Activated naive CD8-positive, alpha-beta T cell treated with anti-CD3 and anti-CD28 coated beads for 36 hours (primary cell): ENCODE measurements at places on chromosomes 6 and 20. TPM values are rescaled to one million over a fixed set of nuclear protein-coding genes. Genes with fewer than 3 reads are reported as not detected.

- H3K27me3 ChIP-seq = no peaks in the 10 kb centered on the region
- no peak overlapping the region for H3K4me3 ChIP-seq
- no peaks in the 10 kb centered on the region for H3K36me3 ChIP-seq
- peak; percentile 44 for DNase-seq
- H3K4me1 ChIP-seq = peaks cover 34% of the 10 kb centered on the region
- H3K27ac ChIP-seq = peak overlapping the region; percentile 74
Observed at GRCh38 chr20:20734475-20734948, 22.1 kb upstream of the RALGAPA2 start.

Gene BPIFA3
- total RNA-seq = not detected

Gene ARMC2
- total RNA-seq = 3.5 TPM

- DNase-seq = no peak
- H3K4me1 ChIP-seq = no peaks in the 10 kb centered on the region
- no peak overlapping the region for H3K27ac ChIP-seq
- peaks cover 10% of the 10 kb centered on the region for H3K27me3 ChIP-seq
- no peaks in the 10 kb centered on the region for H3K36me3 ChIP-seq
- no peak overlapping the region for H3K4me3 ChIP-seq
Observed at GRCh38 chr20:19874040-19874727, 116.1 kb downstream of the RIN2 start.

Gene EPPIN
- total RNA-seq = not detected

DNA sequence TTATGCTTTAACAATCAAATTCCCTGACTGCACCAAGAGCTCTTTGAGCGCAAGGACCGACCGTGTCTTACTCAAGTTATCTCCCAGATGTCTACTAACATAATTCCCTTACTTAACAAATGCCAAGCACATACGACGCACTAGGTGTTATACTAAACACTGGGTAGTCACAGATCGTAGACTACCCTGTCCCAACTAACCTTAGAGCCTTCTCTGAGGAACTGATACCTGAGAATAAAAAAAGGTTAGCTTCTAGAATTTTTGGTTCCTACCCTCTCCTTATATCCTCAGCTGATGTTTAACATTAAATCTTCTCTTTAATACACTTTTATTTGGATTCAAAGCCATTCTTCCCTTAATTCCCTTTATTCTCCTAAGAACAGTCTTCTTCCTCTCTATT is 38.5 kb downstream of the EPB41L2 start:
- no peak overlapping the region for H3K4me3 ChIP-seq
- no peak for DNase-seq
- no peak overlapping the region for H3K27ac ChIP-seq
- H3K4me1 ChIP-seq = peaks cover 3% of the 10 kb centered on the region

Gene POM121L2
- not detected for total RNA-seq

DNA sequence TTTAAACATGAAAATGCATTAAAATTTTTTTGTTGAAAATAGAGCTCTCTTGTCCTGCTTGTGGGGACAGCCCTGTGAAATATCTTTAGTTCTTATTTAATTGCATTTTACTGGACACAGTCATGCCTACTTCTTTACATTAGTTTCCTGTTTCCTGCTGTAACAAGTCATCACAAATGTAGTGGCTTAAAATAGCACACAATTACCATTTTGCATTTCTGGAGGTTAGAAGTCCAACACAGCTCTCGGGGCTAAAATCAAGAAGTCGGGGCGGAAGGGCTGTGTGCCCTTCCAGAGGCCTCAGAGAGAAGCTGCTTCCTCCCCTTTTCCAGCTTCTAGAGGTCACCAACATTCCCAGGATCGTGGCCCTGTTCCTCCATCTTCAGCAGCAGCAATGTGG is 29.4 kb downstream of the PNLDC1 start:
- peaks cover 23% of the 10 kb centered on the region for H3K4me1 ChIP-seq
- H3K36me3 ChIP-seq = no peaks in the 10 kb centered on the region
- no peak overlapping the region for H3K27ac ChIP-seq
- H3K4me3 ChIP-seq = no peak overlapping the region
- H3K27me3 ChIP-seq = no peaks in the 10 kb centered on the region

DNA sequence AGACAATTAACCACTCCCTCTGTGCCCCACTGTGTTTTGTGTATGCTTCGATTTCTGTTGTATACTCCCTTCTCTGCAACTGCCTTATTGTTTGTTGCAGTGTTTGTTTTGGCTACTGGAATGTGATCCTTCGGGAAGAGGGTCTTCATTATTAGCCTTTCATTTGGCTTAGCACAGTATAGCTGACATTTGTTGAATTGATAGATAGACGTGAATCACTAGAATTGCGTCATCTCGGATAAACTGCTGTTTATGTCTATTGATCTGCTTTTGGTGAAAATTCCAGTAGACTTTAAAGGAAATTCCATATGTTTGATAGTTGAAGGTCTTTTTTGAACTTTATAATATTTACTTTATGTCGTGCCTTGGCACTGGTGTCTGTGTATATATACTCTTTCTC is 189.9 kb upstream of the EYA4 start:
- peaks cover 2% of the 10 kb centered on the region for H3K27me3 ChIP-seq
- H3K27ac ChIP-seq = no peak overlapping the region
- DNase-seq = no peak
- H3K4me3 ChIP-seq = no peak overlapping the region

DNA sequence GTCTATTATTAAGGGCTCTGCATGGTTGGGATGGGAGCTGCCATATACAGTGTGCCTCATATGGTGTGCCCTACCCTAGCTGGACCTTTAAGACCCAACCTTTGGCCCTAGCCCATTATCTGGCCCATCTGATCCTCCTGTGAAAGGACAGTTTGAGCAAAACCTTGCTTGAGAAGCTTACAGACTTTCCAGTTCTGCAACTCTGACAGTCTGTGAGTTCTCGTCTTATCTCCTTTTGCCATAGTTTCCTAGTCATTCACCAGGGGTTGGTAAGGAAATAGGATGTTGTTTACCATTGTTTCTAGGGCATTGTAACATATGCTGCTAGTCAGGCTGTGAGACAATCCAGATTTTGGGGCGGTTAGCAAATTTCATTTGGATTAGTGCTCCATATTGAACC is 17.2 kb downstream of the CTNNBL1 start:
- H3K36me3 ChIP-seq = peaks cover 22% of the 10 kb centered on the region
- no peak overlapping the region for H3K27ac ChIP-seq
- H3K4me3 ChIP-seq = no peak overlapping the region
- DNase-seq = no peak

Gene CST4
- total RNA-seq = not detected

- H3K27me3 ChIP-seq = peaks cover 14% of the 10 kb centered on the region
- H3K4me3 ChIP-seq = no peak overlapping the region
- H3K4me1 ChIP-seq = peaks cover 6% of the 10 kb centered on the region
- H3K36me3 ChIP-seq = no peaks in the 10 kb centered on the region
Observed at GRCh38 chr6:166559211-166559610, 27.3 kb downstream of the RAMACL start.

Gene FOXC1
- total RNA-seq = not detected

GRCh38 chr6:115838216-115838615 is 222.5 kb downstream of the FRK start:
- H3K27ac ChIP-seq = no peak overlapping the region
- no peaks in the 10 kb centered on the region for H3K36me3 ChIP-seq
- no peak overlapping the region for H3K4me3 ChIP-seq
- H3K27me3 ChIP-seq = no peaks in the 10 kb centered on the region
- H3K4me1 ChIP-seq = no peaks in the 10 kb centered on the region

Gene EEF1A2
- total RNA-seq = not detected

DNA sequence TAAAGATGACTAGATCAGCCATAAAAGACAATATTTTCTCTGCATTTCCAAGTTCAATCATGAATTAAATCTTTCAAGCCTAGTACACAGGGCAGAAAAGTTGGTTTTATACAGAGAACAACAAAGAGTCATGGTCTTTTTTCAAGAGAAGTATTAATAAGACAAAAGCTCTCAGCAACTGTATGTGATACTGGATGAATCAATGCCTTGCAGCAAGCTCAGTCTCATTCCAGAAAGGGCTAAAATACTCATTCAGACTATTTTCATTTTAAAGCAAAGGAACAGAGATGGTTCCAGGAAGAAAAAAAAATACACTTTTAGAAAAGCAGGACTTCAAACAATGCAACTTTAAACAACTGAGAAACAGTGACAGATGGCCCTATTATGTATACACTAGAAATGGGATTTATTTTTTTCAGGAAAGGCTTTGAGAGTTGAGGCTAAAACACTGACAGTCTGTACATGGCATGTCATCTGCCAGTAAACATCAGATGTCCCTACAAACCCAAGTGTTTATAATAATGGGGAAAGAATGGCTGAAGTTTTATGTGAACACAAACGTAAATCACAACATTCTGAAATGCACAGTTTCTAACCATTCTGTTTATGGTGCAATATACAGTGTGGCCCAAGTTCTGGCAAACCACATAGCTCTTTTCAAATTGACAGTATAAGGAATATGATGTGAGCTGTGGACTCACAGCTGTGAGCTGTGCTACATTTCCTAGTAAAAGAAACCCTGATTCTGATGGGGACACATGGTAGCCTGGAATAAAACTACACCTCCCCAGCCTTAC is 114.3 kb upstream of the DST start:
- no peaks in the 10 kb centered on the region for H3K36me3 ChIP-seq
- peaks cover 2% of the 10 kb centered on the region for H3K4me1 ChIP-seq
- no peak overlapping the region for H3K27ac ChIP-seq
- H3K4me3 ChIP-seq = no peak overlapping the region
- DNase-seq = no peak

Gene VSX1
- not detected for total RNA-seq

Gene LY86
- 1.2 TPM for total RNA-seq

DNA sequence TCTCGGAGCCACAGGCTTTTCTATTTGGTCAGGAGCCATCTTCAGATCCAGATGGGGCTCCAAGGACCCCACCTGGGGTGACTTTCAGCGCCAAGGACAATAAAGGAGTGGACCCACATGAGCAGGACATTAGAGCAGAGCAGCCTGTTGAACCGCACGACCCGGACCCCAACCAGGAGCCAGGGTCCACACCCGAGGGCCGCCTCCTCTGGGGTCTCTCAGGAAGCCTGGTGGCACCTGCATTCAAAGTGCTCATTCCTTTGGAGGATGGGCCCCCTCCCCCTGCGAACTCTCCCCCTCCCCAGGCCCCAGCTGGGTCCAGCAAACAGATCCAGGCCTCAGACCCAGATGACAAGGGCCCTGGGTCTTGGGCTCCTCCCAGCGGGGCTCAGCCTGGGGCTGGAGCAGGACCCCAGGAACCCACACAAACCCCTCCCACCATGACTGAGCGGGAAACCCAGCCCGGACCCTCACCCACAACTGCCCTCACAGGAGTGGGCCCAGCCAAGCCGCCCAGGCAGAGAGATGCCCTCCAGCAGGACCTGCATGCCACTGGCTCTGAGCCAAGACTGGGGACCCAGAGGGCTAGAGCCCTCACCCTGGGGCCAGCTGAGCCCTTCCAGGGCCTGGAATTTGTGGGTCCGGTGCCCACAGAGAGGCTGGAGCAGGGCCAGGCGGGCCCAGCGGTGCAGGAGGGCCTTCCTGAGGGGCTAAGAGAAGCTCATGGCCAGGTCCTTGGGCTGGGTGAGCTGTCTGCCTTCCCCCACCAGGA is 23.9 kb downstream of the RAB44 start:
- H3K36me3 ChIP-seq = no peaks in the 10 kb centered on the region
- no peak for DNase-seq
- no peak overlapping the region for H3K4me3 ChIP-seq
- no peaks in the 10 kb centered on the region for H3K27me3 ChIP-seq
- no peak overlapping the region for H3K27ac ChIP-seq

Gene PANK2
- 50.7 TPM for total RNA-seq

- no peak overlapping the region for H3K4me3 ChIP-seq
- DNase-seq = no peak
- H3K27me3 ChIP-seq = peaks cover 3% of the 10 kb centered on the region
Observed at GRCh38 chr6:14209000-14209399, 91.4 kb downstream of the CD83 start.

Gene BMP7
- not detected for total RNA-seq

Gene C6orf141
- total RNA-seq = 0.28 TPM

Gene CST5
- not detected for total RNA-seq

GRCh38 chr20:58251979-58252591 is 23.6 kb upstream of the ANKRD60 start:
- DNase-seq = no peak
- H3K36me3 ChIP-seq = peaks cover 30% of the 10 kb centered on the region
- no peaks in the 10 kb centered on the region for H3K27me3 ChIP-seq
- peaks cover 23% of the 10 kb centered on the region for H3K4me1 ChIP-seq
- H3K27ac ChIP-seq = no peak overlapping the region

GRCh38 chr6:15232836-15233510 is 12.9 kb upstream of the JARID2 start:
- no peak overlapping the region for H3K27ac ChIP-seq
- H3K27me3 ChIP-seq = no peaks in the 10 kb centered on the region
- H3K4me3 ChIP-seq = no peak overlapping the region
- no peaks in the 10 kb centered on the region for H3K36me3 ChIP-seq
- DNase-seq = no peak
